Mammary epithelial cell (primary cell): ENCODE measurements at places on chromosomes 2 and 18.
A peak's percentile ranks its signal among the peaks of the same experiment; 100 is the strongest.

GRCh38 chr2:148596018-148596417 is 48.5 kb upstream of the EPC2 start:
- no peak for DNase-seq

DNA sequence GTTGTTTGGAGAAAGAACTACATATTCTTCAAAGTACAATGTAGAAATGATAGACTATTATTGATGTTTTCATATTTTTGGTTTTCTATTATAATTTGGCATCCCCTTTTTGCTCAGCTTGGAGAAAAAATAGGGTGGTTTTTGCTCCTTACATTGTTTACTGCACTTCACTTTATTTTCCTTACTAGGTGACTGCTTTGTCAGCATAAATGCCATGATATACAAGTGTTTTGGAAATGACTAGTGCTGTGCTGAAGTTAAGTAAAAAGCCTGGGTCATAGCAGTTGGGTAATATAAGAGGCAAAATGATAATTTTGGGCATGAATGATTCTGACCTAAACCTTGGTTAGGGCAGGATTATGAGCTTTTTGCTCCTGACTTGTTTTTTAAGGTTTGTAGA is 250.9 kb downstream of the KCNS3 start:
- no peak for DNase-seq

DNA sequence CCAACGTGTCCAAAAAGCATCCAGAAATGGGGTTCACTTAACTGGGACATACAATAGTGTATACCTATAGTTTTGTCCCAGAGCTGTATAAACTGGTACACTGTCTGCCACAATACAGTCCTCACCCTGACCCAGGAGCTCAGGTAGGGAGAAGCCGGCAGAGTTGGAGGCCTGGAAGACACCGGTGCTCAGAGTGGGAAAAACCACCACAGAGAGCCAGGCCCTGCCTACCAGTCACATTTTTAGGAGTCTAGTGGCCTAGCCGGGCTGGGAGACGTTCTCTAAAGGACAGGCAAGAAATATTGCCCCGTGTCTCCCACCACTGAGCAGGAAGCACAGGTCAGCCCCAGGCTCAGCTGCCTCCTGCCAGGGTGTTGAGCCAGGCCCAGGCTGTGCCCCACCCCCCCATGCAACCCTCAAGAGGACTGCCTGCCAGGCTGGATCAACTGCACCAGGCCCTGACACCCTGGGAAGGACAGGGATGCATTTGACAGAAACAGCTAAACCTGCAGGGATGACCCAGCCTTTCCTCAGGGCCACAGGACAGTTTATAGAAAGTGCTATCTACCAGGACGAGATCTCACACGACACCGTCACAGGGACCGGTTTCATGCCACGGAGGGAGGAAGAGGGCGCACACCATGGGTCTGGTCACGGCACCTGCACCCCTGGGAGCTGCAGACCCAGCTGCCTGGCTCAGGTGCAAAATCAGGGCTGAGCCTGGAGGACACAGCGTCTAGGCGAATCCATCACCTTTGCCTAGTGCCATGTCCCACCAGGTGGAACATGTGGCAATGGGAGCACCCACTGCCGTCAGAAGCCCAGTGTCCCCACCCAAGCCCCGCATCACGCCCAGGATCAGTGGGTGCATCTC is 89.9 kb downstream of the TMEM18 start:
- no peak for DNase-seq

GRCh38 chr2:32715391-32715841 is 87.6 kb downstream of the TTC27 start:
- DNase-seq: peak; percentile 40

DNA sequence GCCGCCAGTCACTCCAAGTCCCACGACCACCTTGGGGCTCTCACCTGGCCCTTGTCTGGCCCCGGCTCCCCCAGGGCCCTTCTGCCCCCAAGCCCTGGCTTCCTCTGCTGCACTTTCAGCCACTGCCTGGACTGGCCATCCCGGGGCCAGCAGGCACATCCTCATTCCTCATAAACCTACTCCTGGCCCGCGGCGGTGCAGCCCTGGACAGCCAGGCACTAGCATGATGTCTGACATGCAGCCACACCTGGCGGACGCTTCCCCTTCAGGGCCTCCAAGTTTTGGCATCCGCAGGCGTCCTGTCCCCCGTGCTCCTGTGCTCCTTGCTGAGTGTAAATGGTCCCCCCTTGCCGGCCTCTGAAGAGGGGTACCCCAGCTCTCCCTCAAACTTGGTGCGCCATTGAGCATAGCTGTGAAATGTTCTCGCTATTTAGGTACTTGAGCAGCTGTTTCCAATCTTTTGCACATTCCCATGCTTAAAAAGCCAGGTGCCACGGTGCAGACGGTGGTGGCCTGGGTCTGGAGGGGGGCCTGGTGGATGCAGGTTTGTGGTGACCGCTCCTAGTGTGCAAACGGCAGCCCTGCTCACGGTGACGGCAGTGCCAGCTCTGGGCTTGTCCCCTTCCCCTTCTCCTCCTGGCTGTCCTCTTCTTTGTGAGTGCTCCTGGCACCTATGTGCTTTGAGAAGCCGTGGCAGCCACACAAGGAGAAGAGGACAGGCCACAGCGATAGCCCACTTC is 123.8 kb downstream of the MBP start:
- no peak for DNase-seq

DNA sequence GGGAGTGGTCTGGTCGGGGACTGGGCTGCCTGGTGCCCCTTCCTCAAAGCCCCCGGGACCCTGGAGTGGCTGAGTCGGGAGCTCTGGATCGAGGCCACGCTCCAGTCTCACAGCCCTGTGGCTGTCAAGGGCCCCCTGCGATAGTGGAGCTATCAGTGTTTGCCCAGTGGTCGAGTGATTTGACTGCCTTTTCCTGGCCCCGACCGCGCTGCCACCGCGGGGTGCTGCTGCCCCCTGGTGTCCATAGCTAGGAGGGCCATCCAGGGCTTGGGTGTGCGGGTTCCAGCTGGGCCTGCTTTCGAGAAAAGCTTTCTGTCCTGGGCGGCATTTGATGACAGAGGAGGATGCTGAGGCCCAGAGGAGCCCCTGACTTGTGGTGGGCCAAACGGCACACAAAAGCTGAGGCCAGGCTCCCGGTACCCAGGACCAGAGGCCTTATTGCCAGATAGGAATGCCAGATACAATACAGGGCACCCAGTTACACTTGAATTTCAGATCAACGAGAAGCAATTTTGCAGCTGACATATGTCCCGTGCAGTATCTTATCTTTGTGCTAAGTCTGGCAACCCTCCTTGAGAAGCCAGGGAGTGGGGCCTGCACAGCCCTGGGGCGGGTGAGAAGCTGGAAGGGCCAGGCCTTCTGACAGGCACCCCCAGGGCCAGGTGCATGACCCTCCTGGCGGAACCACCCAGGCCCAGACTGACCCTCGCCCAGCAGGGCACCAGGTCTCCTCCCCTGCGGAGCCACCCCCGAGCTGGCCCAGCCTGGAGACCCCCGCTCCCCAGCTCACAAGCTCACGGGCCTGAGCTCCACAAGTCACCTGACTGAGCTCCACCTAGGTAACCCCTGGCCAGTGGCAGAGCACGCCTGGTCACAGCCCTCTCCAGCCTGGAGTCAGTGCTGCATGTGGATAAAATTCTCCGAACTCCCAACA is 13.0 kb downstream of the ODC1 start:
- DNase-seq: peak; percentile 41

DNA sequence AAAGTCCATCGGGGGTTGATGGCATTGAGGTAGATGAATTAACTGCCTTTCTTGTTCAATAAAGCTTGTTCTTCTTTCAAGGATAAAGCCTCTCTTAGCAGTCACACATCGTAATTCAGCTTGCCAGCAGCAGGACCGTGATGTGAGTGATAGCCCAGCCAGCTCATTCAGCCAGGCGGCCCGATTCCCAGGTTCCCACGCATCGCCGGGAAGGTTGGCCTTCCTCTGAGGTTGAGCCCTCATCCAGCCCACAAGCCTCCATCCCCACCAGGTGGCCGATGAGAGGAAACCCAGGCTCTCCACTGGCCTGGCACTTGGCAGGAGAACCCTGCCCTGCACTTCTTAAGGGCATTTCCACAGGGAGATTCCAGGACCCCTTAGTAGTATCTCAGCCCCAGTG is 4.7 kb downstream of the AGAP1 start:
- no peak for DNase-seq

GRCh38 chr18:64037812-64038414 is 68.0 kb downstream of the SERPINB8 start:
- DNase-seq: peak; percentile 3

GRCh38 chr2:237864444-237864931 is 5.1 kb downstream of the RAMP1 start:
- DNase-seq: no peak

- peak; percentile 49 for DNase-seq
These were observed 84.9 kb downstream of the BCL11A start for GRCh38 chr2:60468382-60469085.

DNA sequence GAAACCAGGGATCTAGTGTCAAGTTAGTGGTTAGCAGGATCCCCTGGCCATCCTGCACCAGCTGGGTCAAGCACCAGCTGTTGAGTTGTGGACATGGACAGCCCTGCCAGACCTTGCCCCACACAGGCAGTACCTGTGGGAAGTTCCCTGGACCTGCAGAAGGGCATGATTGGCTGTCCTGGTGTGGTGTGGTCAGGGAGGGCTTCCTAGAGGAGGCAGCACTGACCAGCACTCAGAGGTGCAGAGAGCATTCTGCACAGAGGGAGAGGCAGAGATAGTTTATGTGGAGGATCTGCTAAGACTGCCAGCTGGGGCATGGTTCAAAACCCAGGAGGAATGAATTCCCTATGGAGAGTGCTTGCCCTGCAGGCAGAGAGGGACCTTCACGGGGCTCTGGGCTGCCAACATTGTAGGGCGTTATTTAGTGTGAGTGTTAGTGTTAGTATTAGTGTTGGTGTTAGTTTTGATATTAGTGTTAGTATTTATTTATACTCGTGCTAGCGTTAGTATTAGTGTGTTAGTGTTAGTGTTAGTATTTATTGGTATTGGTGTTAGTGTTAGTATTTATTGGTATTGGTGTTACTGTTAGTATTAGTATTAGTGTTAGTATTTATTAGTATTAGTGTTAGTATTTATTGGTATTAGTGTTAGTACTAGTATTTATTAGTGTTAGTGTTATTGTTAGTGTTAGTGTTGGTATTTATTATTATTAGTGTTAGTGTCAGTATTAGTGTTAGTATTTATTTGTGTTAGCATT is 31.9 kb downstream of the TWIST2 start:
- DNase-seq: no peak

DNA sequence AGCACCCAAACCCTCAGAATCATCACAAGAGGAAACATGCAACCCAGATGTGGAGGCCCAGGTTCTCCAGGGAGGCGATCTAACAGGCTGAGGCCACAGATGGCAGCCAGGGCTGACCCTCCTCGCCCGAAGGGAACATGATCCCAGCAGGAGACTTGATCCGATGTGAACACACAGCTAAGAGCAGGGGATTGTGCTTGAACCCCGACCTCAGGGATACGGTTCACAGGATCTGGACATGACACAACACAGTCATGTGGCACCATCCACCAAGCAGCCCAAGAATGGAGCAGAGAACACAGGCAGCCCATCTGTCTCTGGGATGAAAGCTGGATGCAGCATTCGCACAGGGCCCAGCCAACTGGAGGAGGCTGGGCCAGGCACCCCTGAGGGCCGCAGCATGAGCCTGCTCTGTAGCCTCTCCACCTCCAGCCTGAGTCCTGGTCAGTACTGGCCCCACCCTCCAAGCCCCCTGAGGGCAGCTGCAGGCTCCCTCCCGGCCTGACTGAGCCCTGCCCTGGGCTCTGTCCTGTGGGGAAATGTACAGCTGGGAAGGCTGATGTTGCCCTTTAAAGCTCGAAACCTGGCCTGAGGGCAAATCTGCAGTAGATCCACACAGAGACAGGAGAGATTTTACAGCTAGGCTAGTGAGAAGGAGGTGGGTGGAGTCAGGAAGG is 39.0 kb downstream of the AQP12A start:
- no peak for DNase-seq

GRCh38 chr2:164449706-164450105 is 171.6 kb downstream of the GRB14 start:
- DNase-seq: no peak

DNA sequence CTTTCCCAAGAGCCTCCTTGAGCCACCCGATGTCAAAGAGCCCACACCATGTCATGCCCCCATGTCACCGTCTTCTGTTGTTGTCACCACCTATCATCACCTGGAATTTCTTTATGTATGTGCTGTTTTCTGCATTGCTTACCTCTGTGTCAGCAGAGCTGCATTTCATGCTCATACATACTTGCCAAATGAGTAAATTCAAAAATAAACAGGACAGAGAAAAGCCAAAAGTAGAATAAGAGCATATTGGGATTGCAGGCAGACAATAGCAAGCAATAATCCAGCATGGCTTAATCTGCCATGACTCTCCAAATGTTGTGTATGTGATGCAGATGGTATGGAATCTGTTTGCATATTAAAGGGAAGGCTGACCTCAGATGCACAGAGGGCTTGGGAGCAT is 15.3 kb upstream of the RGPD4 start:
- no peak for DNase-seq

- no peak for DNase-seq
These were observed 73.6 kb downstream of the ST6GAL2 start for GRCh38 chr2:106812383-106812782.

GRCh38 chr2:115303-115702 is 69.0 kb upstream of the FAM110C start:
- DNase-seq: peak; percentile 72

GRCh38 chr2:102438578-102438977 is 15.6 kb downstream of the IL18RAP start:
- DNase-seq: no peak

DNA sequence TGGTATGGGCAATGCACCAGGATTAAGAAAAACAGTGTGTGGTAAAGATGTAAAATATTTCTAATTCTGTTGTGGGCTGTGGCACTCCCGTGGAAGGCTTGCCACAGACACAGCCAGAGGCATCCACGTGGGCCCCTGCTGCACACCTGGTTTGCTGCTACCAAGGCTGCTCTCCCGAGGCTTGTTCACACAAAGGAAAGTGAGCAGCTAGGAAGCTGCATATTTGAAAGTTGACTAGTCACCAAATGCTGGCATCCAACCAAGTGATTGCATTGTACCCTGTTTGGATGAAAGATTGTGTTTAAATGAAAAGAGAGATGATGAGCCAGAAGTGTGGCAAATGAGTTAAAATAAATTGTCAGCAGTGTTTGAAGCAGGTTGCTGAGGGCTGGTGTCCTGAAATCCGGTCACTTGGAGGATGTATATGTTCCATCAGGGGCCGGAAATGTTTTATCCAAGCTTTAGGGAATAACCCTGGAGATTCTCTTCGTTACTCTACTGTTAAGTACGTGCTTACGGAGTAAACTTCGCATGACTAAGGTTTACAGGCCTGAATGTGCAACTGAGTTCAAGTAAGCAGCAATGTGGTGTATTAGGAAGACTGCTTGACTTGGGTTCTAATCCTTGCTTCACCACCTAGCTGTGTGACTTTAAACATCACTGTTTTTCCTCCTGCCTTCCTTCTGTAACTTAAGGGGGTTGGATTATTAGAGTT is 86.1 kb downstream of the MSH2 start:
- DNase-seq: peak; percentile 90

GRCh38 chr2:36561237-36561944 is 36.6 kb downstream of the FEZ2 start:
- DNase-seq: peak; percentile 75

GRCh38 chr2:181891966-181892798 is 652 bp downstream of the ITPRID2 start:
- peak; percentile 82 for DNase-seq
